Eye (tissue), 1 donor: ENCODE measurements at places on chromosomes 3 and 15.

- peak; percentile 2 for DNase-seq
These were observed 100.4 kb downstream of the MYO5A start for GRCh38 chr15:52428297-52428696.

- DNase-seq, result peak; percentile 74
These were observed 25.6 kb upstream of the NLGN1 start for GRCh38 chr3:173371848-173372487.

DNA sequence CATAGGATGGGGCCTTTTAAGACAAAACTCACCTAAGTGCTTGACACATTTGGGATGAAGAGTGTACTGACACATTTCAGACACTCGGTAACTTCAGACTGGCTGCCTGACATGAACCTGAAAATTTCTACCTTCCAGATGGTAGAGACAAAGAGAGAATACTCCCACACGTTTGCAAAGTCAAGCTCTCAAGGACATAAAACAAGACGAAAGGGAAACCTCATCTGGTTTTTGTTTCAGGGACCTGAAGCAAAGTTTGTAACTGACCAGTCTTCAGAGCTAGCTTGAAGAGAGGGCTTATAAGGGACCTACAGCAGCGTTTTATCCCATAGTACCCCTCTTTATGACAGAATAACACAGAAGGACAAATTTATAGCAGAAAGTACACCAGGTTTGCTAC is 41.9 kb downstream of the ZNF621 start:
- no peak for DNase-seq

GRCh38 chr3:46552538-46552937 is 13.6 kb downstream of the LRRC2 start:
- DNase-seq, result no peak

- no peak for DNase-seq
These were observed 63.4 kb upstream of the CSPG4 start for GRCh38 chr15:75776065-75776423.
